Smooth muscle cell of the umbilical artery (primary cell): ENCODE measurements at places on chromosomes 5 and 9. TPM values are rescaled to one million over a fixed set of nuclear protein-coding genes. Genes with fewer than 3 reads are reported as not detected.

Gene ZNF618
- total RNA-seq, result 10.4 and 13.5 TPM in 2 replicates

Gene SH3GL2
- 0.05 TPM in 1 of 2 replicates, not detected in the other for total RNA-seq

Gene CDX1
- not detected in 2 replicates for total RNA-seq

Gene INSL6
- total RNA-seq, result not detected in 2 replicates

Gene FAM78A
- total RNA-seq, result 0.74 and 0.89 TPM in 2 replicates

Gene SPATA31C1
- not detected in 2 replicates for total RNA-seq

Gene PPIC
- 70.4 and 142 TPM in 2 replicates for total RNA-seq

Gene SLC22A4
- total RNA-seq, result 3.8 and 4.8 TPM in 2 replicates

Gene ERP44
- total RNA-seq, result 19.0 and 21.4 TPM in 2 replicates
